ENCODE measurements at places on chromosomes 5 and 9.

- DNase-seq: no peak
These were observed 463.2 kb upstream of the ADAMTS16 start for GRCh38 chr5:4676934-4677333.

GRCh38 chr5:14501353-14502293 lies 80.0 kb upstream of the OTULINL start:
- DNase-seq: no peak

- DNase-seq: no peak
These were observed 69.8 kb upstream of the VCAN start for GRCh38 chr5:83401775-83402174.

DNA sequence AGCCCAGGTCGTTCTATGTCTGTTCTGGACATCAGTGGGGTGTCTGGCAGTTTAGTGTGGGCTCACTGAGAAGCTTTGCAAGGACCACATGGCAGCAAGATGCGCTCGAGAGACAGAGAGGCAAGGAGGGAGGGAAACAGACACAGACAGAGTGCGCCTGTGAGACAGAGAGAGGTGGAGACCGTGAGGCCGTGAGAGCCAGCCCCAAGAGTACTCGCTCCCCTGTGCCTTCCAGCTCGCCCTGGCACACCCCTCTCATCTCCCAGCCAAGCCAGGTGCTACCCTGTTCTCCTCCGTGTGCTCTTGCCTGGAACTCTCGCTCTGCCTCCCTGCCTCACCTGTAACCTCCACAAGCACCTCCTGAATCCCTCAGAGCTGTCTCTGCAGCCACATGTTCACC lies 106.8 kb downstream of the EHMT1 start:
- DNase-seq: no peak

DNA sequence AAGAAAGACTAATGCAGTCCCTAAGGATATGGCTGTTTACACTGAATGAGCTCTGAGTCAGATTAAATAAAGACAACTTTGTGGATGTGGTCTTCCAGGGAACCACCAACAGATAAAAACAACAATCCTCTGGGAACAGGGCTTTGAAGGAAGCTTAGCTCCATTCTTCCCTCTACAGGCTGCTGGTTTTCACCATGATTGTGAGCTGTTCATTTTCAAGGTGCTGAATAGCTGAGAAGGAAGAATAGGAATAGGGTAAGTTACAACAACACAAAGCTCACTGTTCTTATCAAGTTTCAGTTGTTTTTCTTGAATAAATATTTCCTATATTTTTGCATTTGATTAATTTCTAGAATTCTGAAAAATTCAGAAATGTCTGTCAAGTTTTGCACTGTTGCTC lies 25.9 kb upstream of the PTAR1 start:
- peak; percentile 33 for DNase-seq

DNA sequence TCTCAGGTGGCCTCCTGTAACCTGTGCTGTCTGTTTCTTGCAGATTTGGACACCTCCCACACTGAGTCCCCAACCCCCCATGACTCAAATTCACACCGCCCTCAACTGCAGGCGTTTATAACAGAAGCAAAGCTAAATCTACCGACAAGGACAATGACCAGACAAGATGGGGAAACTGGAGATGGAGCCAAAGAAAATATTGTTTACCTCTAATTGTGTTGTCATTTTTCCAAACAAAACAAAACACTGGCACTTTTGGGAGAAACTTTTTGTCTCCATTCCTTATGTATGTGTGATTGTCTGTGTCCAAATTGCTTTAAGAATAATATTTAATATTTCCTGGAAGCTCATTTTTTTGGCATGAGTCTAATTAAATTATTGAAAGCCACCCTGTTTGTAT lies 314.8 kb downstream of the ARHGEF28 start:
- no peak for DNase-seq

GRCh38 chr5:166436872-166437271 lies 1854.6 kb upstream of the WWC1 start:
- no peak for DNase-seq

GRCh38 chr9:92119586-92119985 lies 4.4 kb upstream of the SPTLC1 start:
- no peak for DNase-seq

DNA sequence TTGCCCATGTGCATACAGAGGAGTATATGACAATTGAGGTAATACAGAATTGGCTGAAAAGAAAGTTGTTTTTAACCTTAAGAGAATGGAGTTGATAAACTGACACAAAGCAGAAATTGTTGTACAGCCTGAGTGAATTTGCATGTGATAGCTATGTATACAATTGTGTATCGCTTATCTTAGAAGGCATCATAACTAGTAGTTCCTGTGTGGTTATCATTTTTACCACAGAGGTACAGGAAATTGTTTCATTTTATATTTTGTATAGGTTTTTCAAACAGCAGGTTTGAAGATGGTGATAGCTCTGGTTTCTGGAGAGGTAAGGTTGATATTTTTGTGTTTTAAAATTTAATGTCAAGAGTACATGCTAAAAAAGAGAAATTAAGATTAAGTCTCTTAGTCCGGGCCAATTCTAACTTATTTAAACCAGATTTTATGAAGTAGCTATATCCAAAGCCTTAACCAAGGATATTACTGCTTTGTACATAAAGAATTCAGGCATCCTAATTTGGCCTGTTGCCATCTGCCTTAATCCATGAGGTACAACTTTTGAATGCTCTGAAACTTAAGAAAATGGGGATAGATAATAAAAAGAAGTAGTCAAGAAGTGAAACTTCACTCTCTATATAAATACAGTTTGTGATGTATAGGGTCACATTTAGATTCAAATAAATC lies 26.0 kb downstream of the DDX4 start:
- DNase-seq: no peak

GRCh38 chr9:90460220-90460619 lies 182.4 kb downstream of the DIRAS2 start:
- DNase-seq: no peak

- no peak for DNase-seq
These were observed 512.5 kb downstream of the DMAC1 start for GRCh38 chr9:7287065-7287464.

DNA sequence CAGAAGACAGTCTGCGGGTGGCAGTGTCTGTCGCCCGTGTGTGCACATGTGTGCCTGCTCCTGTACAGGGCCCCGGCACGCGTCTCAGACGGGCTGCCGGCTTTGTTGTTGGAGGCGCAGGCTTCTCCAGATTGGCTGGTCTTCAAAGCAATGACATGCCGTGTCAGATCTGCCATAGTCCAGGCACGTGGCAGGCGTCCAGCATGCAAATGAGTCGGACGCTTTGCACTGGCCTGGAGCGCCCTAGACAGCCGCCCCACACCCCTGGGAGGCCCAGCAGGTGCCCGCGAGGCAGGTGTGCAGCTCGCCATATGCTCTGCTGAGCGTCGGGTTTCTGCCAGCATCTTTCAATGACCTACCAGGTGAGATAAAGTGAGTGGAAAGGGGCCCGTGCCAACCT lies 71.5 kb downstream of the GADD45G start:
- DNase-seq: no peak

- no peak for DNase-seq
These were observed 18.1 kb upstream of the DMRT2 start for GRCh38 chr9:1031951-1032601.

DNA sequence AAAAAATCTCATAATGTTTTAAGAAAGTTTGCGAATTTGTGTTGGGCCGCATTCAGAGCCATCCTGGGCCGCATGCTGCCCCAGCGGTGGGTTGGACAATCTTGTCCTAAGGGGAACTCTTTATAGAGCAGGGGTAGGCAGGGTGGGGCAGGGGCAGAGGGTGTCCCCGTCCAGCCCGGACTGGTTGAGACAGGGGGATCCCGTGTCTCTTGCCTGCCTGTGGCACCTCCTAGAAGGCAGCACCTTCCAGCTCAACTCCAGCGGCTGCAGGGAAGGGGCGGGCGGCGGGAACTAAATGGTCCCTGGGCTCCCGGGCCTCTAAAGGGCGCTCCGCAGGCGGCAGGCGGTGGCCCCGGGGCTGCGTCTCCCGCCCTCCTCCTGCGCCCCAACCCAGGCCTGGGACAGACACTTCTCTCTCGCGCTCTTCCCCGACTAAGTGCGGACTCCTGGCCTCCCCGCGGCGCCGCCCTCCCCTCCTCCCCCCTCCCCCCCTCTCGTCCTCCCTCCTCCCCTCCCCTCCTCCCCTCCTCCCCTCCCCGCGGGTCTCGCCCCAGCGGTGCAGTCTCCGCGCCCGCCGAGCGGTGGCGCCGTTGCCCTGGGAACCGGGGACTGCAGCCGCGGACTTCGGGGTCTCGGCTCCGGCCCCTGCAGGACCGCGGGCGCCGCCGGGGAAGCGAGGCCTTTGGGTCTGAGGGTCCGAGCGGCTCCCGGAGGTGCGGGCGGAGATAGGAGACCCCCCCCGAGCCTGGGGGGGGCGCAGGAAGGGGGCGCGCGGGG lies 132.6 kb downstream of the MRPL36 start:
- no peak for DNase-seq

- no peak for DNase-seq
These were observed 31.1 kb downstream of the ERAP1 start for GRCh38 chr5:96776621-96777020.

- no peak for DNase-seq
These were observed 513.2 kb downstream of the DIRAS2 start for GRCh38 chr9:90129446-90129845.

DNA sequence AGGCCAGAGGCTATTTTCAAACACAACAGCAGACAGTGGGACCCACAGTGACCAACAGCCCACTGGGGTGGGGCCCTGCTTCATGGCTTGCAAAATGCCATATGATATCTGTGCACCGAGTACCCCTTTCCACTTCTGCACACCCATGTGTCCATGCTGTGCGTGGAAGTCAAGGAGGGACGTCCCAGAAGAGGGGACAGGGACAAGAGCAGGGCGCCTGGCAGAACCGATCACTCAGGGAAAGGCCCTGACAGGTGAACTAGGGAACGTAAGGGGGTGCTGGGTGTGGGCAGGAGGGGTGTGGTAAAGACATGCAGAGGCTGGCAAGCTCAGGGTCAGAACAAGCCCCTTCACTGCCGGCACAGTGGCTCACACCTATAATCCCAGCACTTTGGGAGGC lies 7.6 kb upstream of the TTLL11 start:
- no peak for DNase-seq

DNA sequence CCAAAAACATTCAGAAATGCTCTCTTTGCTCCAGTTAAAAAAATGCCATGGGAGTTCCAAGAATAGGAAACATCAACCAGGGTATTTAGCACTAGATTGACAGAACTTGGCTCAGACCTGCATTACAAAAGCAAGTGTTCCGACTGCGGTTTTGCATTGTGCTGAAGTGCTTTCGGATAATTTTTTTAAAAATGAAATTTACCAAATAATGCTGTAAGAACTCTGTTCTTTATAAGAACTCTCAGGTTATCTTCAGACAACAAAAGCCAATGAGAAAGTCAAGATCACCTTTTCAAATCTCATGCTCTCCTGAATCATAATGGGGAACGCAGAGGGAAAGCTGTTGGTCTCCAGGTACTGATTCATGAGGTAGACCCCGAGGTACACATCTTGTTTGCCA lies 483 bp upstream of the PLPP6 start:
- no peak for DNase-seq

GRCh38 chr5:68818057-68818695 lies 275.6 kb upstream of the SLC30A5 start:
- DNase-seq: peak; percentile 50

DNA sequence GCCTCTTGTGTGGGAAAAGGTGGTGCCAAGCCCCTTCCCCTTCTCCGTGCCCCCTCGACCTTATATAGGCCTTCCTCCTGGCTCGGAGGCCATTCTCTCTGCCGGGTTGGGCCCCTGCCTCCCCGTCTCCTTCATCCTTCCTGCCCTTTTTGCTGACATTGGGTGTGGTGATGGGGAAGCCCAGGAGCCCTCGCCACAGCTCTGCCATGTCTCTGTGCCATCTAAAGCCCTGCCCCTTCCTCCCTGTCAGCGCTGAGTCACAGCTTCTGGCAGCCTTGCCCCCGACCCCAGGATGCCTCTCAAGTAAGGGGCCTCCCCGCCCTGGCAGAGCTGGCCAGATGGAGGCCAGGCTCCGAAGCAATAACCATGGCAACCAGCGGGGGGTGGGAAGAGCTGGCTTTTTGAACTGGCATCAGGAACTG lies 30.4 kb downstream of the JADE2 start:
- DNase-seq: peak; percentile 72

- DNase-seq: no peak
These were observed 59.6 kb upstream of the HTR4 start for GRCh38 chr5:148713735-148714508.

GRCh38 chr9:124231095-124231737 lies 26.5 kb upstream of the NEK6 start:
- no peak for DNase-seq

DNA sequence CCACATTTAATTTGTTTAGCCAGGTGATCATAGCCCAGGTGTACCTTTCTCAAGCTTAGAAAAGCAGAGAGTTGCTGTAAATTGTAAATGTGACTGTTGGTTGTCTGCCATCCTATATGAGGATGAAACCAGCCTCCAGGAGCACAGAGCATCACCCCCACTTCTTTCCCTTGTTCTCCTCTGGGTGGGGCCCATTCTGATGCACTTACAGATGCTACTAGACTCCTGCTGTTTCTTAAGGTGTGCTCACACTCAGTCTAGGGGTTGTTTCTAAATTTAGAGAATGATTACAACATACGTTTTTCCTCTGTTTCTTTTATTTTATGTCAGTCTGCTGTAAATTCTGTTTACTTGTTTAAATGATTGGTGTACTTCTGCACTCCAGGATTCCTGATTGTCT lies 10.5 kb downstream of the PTCD2 start:
- no peak for DNase-seq

GRCh38 chr9:98334796-98335195 lies 79.3 kb upstream of the TBC1D2 start:
- no peak for DNase-seq

- no peak for DNase-seq
These were observed 580.2 kb upstream of the PTPRD start for GRCh38 chr9:11192993-11193392.

- no peak for DNase-seq
These were observed 185.2 kb downstream of the IRX2 start for GRCh38 chr5:2566284-2566683.

DNA sequence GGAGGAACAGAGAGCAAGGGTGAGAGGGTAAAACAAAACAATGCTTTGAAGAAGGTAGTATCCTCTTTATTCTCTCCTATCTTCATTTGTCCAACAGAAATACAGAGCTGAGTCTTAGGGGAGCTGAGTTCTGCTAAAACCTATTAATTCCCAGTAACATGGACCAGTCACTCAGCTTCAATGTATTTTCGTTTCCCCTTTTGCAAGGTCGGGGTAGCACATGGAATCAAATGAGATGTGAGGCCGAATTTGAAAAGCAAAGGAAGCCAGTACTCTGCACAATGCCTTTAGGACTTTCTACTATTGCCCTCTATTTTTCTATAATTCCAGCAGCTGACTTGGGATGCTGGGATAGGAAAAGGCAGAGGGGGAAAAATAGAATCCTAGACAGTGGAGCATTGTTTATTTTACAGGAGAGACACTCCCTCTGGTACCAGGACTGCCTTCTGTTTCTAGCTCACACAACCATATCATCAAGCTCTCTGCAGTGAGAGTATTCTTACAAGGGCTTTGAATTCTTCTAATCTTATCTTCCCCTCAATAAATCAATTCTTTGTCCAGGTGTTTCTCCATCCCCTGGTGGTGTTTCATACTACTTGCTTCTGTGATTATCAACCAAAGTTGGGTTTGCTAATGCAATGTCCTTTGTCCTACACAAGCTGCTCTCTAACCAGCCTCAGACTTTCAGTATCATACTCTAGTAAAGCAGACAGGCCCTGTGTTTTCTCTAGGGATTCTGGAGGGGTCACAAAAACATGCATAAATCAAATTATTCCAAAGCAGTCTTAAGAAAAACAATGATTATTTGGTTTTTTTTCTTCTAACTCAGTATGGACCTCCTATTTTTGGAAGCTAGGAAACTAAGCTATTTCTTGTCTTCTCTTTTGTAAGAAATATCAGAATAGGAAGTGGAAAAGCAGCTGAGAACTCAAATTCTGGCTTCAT lies 341.5 kb downstream of the OSTF1 start:
- no peak for DNase-seq
